Astrocyte of the spinal cord (primary cell): ENCODE measurements at places on chromosomes 12 and 14.

DNA sequence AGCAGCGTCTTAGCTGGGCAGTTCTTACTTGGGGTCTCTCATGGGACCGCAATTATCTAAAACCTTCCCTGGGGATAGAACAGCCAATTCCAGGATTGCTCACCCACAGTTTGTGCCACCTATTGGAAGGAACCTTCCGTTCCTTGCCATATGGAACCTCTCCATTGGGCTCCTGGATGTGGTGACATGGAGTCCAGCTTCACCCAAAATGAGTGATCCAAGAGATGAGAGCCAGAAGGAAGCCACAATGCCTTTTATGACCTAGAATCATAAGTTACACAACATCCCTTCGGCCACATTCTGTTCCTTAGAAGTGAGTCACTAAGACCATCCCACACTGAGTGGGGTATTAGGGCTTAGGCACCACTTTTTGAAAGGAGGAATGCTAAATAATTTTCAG lies 164.4 kb downstream of the FBXL14 start:
- peak; percentile 61 for DNase-seq

- DNase-seq: no peak
Observed at GRCh38 chr14:91155626-91156089, 41.8 kb downstream of the DGLUCY start.

GRCh38 chr12:62347922-62348650 lies 87.9 kb downstream of the USP15 start:
- DNase-seq: peak; percentile 60

GRCh38 chr12:130981074-130981742 lies 27.5 kb downstream of the ADGRD1 start:
- DNase-seq: no peak

GRCh38 chr12:59823567-59823966 lies 227.7 kb downstream of the SLC16A7 start:
- no peak for DNase-seq

GRCh38 chr12:15289192-15289591 lies 33.1 kb upstream of the PTPRO start:
- peak; percentile 14 for DNase-seq

DNA sequence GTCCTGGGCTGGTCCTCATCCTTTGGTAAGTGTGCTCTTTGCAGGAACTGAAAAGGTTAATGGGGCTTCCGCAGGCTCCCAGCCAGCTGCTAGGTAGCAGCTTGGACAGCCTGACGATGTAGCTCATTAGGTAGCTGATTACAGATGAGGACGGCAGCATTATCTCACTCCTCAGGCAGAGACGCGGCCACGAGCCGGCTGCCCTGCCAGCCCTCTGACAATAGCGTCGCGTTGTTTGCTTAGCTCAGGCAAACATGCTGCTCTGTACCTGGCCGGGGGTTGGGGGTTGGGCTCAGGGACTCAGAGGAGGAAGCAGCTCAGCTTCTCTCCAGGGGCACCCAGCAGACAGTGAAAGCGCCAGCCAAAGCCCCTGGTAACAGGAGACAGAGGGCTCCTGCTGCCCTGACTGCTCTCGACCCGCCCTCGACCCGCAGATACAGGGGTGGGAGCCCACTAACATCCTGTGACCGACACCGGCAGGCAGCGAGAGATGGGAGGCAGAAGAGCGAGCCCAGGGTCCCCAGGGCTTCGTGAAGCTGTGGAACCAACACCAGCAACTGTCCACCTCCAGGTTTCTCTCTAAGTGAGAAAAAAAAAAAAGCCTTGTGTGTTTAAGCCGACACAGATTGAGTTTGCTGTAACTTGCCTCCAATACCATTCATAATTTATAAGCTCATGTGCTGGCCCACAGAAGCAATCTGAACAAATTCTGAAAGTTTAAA lies 53.4 kb upstream of the DLK1 start:
- no peak for DNase-seq

DNA sequence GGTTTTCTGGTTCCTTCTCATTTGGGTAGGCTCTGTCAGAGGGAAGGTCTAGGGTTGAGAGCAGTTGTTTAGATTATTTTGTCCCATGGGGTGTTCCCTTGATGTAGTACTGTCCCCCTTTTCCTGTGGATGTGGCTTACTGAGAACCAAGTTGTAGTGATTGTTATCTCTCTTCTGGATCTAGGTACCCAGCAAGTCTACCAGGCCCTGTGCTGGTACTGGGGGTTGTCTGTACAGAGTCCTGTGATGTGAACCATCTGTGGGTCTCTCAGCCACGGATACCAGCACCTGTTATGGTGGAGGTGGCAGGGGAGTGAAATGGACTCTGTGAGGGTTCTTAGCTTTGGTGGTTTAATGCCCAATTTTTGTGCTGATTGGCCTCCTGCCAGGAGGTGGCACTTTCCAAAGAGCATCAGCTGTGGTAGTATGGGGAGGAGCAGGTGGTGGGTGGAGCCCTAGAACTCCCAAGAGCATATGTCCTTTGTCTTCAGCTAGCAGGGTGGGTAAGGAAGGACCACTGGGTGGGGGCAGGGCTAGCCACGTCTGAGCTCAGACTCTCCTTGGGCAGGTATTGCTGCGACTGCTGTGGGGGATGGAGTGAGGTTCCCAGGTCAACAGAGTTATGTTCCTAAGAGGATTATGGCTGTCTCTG lies 179.3 kb upstream of the BTG1 start:
- no peak for DNase-seq

DNA sequence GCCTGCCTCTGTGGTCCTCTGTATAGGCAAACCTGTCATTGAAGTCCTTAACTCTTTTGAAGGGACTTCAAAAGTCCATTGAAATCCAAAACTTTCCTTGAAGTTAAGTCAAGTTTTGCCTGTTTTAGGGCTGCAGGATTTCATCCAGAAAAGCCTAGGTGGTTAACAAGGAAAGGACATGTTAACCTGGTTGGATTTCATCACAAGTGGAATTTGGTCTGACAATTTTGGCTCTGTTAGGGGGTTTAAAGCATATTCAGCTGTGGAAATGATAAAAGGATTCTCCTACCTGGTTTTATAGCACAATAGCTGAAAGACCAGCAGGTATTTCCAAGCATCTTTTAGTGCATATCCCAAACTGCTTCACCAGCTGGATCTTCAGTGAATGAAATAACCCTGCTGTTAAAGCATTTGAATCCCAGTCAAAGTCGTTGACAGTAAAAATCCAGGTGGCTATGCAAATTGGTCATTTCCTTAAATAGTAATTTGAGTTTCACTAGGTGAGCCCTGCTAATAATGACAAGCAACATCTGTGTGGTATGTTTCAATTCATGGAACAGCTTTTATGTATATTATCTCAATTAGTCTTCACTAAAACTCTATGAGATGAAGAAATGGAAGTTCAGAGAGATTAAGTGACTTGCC lies 400.5 kb downstream of the ETNK1 start:
- DNase-seq: no peak

DNA sequence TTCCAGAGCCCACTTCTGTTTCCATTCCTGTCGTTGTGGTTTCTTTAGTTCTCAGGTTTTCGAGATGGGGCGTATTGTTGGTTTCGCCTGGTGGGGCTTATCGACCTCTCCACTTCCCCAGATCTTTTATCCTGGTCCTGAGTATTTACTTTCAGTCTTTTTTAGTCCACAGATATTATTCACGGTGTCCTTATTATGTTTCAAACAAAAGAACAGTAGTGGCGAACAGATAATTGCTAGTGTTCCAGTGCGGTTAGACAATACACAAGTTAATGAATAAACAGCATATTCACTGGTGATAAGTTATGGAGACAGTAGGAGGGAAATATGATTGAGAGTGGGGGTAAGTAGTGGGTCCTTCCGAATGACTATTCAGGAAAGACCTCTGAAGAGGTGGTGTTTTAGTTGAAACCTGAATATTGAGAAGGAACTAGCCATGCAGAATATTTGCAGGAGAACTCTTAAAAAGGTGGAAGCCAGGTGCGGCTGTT lies 668 bp downstream of the TMEM260 start:
- no peak for DNase-seq

DNA sequence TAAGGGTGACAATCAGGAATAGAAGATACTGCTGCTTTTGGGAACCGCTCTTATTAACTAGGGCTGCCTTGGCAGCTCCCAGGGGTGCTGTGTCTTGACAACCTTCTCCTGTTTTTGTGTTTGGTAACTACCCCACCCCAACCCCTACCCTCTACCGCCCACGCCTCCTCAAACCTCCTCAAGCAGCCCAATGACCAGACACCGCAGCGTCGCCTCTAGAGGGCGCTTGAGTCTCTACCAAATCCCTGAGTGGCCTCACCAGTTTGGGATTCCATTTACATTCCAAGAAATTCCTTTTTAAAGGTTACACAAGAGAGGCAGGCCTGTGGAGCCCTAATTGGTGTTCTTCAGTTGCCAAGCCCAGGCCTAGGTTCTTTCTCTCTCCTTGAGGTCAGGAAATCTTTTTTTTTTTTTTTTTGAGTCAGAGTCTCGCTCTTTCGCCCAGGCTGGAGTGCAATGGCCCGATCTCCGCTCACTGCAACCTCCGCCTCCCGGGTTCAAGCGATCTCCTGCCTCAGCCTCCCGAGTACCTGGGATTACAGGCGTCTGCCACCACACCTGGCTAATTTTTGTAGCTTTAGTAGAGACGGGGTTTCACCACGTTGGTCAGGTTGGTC lies 72.4 kb upstream of the USP44 start:
- DNase-seq: peak; percentile 83

DNA sequence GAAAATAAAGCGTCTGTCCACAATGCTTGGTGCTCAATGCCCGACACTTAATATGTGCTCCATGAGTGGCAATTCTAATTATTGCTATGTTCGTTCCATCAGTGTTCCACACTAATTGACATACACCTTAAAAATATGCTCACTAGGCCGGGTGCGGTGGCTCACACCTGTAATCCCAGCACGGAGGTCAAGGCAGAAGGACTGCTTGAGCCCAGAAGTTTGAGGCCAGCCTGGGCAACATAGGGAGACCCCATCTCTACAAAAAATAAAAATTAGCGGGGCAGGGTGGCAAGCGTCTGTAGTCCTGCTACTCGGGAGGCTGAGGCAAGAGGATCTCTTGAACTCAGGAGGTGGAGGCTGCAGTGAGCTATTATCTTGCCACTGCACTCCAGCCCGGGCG lies 635 bp upstream of the HECTD4 start:
- DNase-seq: no peak
